ENCODE measurements at places on chromosomes 5 and 9. TPM values are rescaled to one million over a fixed set of nuclear protein-coding genes. Genes with fewer than 3 reads are reported as not detected.

DNA sequence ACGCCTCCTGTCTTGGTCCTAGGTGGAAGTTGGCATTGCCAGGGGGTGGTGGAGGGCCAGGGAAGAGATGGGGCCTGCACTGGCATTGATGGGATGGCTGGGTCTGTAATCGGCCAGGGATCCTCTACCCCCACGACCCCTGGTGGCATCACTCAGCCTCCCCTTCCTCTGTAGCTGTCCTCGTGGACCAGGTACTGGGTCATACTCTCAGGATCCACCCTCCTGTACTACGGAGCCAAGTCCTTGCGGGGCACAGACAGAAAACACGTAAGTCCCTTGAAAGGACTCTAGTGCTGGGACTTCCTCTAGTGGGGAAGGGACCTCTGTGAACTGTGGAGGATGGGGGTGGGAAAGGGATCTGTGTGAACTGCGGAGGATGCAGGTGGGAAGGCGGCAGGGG lies 52.1 kb upstream of the GARNL3 start:
- no peak for DNase-seq

DNA sequence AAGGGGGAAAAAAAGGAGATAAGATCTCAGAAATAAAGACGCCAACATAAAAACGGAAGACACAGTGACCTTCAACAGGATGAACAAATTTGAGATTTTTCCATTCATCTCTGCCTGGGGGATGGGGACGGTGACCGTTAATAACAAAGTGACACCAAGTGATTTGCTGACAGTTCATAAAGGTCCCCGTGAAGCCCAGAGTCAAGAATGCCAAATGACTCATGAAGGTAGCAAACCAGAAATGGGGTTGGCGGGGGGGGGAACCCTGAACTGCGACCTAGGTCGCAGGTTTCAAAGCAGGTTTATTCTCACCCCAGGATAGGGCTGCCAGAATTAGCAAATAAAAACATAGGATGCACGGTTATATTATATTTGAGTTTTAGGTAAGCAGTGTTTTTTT lies 21.1 kb upstream of the SHB start:
- no peak for DNase-seq

GRCh38 chr5:1759378-1759970 lies 40.2 kb downstream of the MRPL36 start:
- DNase-seq: peak; percentile 5

DNA sequence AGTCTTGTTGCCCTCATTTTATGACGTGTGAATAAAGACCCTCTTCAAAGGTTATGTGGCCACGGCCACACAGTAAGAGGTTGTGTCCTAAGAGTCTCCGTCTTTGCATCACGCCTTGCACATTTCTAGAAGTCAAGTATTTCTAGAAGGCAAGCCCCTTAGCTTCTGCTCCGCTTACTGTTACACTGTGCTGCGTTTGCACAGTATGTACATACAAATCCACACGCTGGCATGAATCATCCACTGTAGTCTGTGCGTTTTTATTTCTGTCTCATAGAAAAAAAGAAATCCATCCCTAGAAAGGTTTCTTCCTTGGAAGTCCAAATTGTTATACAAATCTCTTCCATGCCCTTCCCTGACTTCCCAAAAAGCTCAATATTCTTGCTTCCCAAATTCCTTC lies 21.4 kb upstream of the ICE1 start:
- no peak for DNase-seq

DNA sequence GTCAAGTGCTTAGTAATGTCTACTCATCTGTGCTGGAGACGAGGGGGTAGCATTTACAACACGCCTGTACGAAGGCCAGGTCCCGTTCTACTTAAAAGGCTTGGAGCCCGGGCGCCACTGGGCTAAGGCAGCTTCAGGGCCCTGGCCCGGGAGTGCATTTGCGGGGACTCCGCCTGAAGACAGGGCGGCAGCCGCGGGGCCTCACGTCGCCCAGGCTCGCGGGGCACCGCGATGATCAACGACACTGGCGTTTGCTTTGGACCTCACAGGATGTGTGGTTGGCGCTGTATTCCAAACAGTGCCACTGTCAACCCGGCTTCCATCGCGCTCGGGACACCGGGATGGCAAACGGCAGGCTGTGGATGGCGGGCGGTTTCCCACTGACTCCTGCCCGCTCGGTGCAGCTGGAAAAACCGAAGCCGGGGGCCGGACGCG lies 1.1 kb upstream of the TENT4A start:
- DNase-seq: peak; percentile 59

DNA sequence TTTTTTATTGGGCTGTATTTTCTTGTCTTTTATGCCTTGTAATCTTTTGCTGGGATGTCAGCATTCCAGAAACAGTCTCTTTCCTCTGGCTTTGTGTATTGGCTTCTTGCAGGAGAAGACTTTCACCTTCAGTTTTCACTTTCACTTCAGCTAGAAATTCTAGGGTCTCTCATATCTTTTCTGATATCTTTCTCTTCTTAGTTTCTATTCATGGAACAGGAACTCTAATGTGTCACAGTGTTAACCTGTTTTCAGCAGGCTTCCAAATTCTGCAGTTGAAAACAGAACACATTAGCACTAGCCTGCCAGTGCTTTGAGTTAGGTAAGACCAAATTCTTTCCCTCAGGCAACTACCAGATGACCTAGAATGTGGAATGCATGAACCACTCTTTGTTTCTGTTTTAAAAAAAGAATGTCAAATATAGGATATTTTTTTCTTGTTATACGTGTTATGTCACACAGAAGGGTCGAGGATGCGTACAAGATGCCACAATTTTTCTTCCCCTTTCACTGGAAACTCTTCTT lies 164.7 kb downstream of the TUSC1 start:
- DNase-seq: no peak

PCDH1 gene
- 24.9 TPM for total RNA-seq

GLDC gene
- total RNA-seq: not detected

TUT7 gene
- 24.4 TPM for total RNA-seq

All from body of pancreas (tissue), 4 donors.